ENCODE measurements at places on chromosomes 3 and 15. TPM values are rescaled to one million over a fixed set of nuclear protein-coding genes. Genes with fewer than 3 reads are reported as not detected.

RASL12 gene
- not detected for total RNA-seq

PLCL2 gene
- 39.8 TPM for total RNA-seq

AMOTL2 gene
- not detected for total RNA-seq

GRCh38 chr3:64863226-64864212, 175.7 kb upstream of the ADAMTS9 start:
- H3K4me1 ChIP-seq = no peaks in the 10 kb centered on the region
- no peaks in the 10 kb centered on the region for H3K27me3 ChIP-seq
- no peak overlapping the region for H3K27ac ChIP-seq
- no peak for DNase-seq
- no peaks in the 10 kb centered on the region for H3K36me3 ChIP-seq
- H3K4me3 ChIP-seq = no peak overlapping the region

- no peak overlapping the region for H3K27ac ChIP-seq
- no peak for DNase-seq
- H3K27me3 ChIP-seq = no peaks in the 10 kb centered on the region
- no peaks in the 10 kb centered on the region for H3K4me1 ChIP-seq
These were observed 27.2 kb upstream of the PIGZ start for GRCh38 chr3:196995646-196996355.

DNA sequence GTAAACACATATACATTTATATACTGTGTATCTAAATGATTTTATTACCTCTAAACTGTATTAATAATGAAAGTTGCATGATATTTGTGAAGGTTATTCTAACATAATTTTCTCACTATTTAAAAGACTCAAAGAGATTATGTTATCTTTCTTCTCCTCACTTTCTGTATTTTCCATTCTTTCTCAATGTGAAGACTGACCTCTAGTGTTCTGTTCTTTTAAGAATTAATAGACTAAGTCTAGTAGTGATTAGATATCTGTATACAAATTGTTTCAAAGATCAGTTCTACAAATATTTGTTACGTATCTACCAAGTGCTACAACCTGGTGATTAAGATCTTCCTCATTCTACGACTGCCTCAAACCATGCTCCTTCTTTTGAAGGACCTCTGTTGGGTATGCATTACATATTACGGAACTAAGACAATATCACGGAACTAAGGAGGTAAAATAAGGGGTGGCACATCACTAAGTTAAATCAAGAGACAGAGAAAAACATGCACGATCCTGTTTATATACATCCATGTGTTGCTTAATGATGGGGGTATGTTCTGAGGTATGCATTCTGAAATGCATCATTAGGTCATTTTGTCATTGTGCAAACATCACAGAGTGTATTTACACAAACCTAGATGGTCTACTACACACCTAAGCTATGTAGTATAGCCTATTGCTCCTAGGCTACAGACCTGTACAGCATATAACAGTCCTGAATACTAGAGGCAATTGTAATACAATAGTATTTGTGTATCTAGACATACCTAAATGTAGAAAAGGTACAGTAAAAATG, 161.5 kb upstream of the KBTBD8 start:
- H3K27ac ChIP-seq = no peak overlapping the region
- H3K27me3 ChIP-seq = peaks cover 2% of the 10 kb centered on the region
- no peak for DNase-seq
- no peaks in the 10 kb centered on the region for H3K4me1 ChIP-seq

DNA sequence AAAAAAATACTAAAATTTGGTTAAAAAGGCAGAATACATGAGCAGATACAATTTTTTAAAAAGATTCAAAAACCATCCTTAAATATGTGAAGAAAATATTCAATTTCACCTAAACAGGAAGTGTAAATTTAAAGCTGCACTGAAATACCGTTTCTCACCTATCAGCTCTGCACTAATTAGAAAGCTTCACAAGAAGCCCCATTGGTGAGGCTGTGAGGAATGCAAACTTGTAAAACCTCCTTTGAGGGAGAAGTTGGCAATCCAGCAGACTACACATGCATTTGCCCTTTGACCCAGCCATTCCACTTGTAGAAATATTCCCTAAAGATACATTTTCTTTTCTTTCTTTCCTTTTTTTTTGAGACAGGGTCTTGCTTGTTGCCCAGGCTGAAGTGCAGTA, 18.8 kb downstream of the BLM start:
- no peaks in the 10 kb centered on the region for H3K27me3 ChIP-seq
- no peak overlapping the region for H3K4me3 ChIP-seq
- peaks cover 40% of the 10 kb centered on the region for H3K4me1 ChIP-seq
- no peak overlapping the region for H3K27ac ChIP-seq
- peaks cover 76% of the 10 kb centered on the region for H3K36me3 ChIP-seq

GRCh38 chr3:124201786-124202185, 209.9 kb upstream of the ROPN1 start:
- H3K4me3 ChIP-seq = no peak overlapping the region
- H3K4me1 ChIP-seq = no peaks in the 10 kb centered on the region
- no peaks in the 10 kb centered on the region for H3K36me3 ChIP-seq
- no peak overlapping the region for H3K27ac ChIP-seq
- peaks cover 7% of the 10 kb centered on the region for H3K27me3 ChIP-seq
- no peak for DNase-seq

GRCh38 chr3:70951316-70951715, 632.2 kb downstream of the FOXP1 start:
- peaks cover 2% of the 10 kb centered on the region for H3K4me1 ChIP-seq
- H3K27me3 ChIP-seq = no peaks in the 10 kb centered on the region
- no peak for DNase-seq

- no peaks in the 10 kb centered on the region for H3K36me3 ChIP-seq
- no peak for DNase-seq
- H3K27ac ChIP-seq = no peak overlapping the region
These were observed 32.7 kb downstream of the RARB start for GRCh38 chr3:25460751-25461150.

DNA sequence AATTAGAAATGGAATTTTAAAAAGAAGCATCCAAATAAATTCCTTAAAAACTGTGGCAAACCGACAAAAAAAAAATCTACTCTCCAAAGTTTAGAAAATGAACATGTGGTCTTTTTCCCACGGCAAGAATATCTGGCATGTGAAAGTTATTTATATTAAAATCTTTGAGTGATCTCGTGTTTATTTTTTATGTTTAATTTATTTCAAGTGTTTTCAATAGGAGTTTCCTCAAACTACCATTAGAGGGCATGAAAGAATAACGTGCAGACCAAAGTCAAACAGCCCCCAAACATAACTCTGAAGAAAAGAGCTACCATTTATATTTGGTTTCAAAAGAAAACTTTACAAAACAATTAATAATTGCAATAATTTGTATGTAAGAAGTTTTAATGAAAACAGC, 286.4 kb downstream of the ZIC4 start:
- H3K27ac ChIP-seq = no peak overlapping the region
- no peak for DNase-seq
- no peaks in the 10 kb centered on the region for H3K4me1 ChIP-seq
- no peaks in the 10 kb centered on the region for H3K36me3 ChIP-seq

- no peaks in the 10 kb centered on the region for H3K27me3 ChIP-seq
- no peak overlapping the region for H3K27ac ChIP-seq
- H3K36me3 ChIP-seq = peaks cover 40% of the 10 kb centered on the region
- H3K4me3 ChIP-seq = no peak overlapping the region
- no peaks in the 10 kb centered on the region for H3K4me1 ChIP-seq
These were observed 136.9 kb downstream of the PDE8A start for GRCh38 chr15:85118581-85118980.

DNA sequence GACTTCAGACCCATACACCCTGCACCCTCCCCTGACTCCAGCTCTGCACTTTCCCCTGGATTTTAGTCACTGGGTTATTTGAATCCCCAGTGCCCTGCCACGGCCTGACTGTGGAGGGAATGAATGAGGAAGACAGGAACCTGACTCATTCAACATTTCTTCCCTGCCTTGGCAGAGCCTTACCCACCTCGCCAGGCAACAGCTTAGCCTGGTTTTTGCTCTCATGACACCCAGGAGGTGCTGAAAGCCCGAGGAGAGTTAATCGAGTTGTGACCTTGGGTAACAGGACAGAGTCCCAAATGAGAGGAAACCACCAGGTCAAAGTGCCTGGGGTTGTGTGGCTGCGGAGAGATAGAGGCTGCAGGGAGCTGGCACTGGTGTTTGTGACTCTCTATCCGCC, 128.3 kb downstream of the SMAD6 start:
- no peak overlapping the region for H3K4me3 ChIP-seq
- no peak overlapping the region for H3K27ac ChIP-seq
- no peaks in the 10 kb centered on the region for H3K27me3 ChIP-seq
- H3K4me1 ChIP-seq = no peaks in the 10 kb centered on the region
- no peak for DNase-seq

- H3K4me1 ChIP-seq = peaks cover 10% of the 10 kb centered on the region
- no peak for DNase-seq
- H3K4me3 ChIP-seq = no peak overlapping the region
- H3K27me3 ChIP-seq = no peaks in the 10 kb centered on the region
- H3K36me3 ChIP-seq = peaks cover 44% of the 10 kb centered on the region
These were observed 45.5 kb downstream of the HPS3 start for GRCh38 chr3:149174901-149175300.

DNA sequence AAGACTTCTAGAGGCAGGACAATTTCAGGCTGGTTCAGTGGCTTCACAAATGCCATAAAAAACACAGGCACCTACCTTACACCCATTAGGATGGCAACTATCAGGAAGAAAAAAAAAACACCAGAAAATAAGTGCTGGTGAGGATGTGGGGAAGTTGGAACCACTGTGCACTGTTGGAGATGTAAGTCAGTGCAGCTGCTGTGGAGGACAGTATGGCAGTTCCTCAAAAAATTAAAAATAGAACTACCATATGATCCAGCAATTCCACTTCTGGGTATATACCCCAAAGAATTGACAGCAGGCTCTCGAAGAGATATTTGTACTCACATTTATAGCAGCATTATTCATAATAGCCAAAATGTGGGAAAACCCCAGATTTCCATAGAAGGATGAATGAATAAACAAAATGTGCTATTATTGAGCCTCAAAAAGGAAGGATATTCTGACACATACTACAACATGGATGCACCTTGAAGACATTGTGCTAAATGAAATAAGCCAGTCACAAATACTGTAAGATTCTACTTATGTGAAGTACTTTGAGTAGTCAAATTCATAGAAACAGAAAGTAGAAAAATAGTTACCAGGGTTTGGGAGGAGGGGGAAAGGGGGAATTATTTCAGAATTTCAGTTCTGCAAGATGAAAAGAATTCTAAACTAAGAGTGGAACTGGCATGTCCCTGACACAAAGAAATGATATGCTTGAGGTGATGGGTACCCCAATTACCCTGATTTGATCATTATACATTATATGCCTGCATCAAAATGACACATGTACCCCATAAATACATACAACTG, 40.9 kb downstream of the NR1D2 start:
- no peaks in the 10 kb centered on the region for H3K36me3 ChIP-seq
- no peaks in the 10 kb centered on the region for H3K4me1 ChIP-seq
- H3K27me3 ChIP-seq = no peaks in the 10 kb centered on the region
- DNase-seq = no peak
- no peak overlapping the region for H3K27ac ChIP-seq
- no peak overlapping the region for H3K4me3 ChIP-seq

- DNase-seq = no peak
- H3K27ac ChIP-seq = no peak overlapping the region
- H3K27me3 ChIP-seq = no peaks in the 10 kb centered on the region
- no peaks in the 10 kb centered on the region for H3K36me3 ChIP-seq
- no peak overlapping the region for H3K4me3 ChIP-seq
These were observed 428.8 kb downstream of the PYDC2 start for GRCh38 chr3:191889756-191890155.

All from activated CD4-positive, alpha-beta memory T cell treated with anti-CD3 and anti-CD28 coated beads, Interleukin-2, amount 10 ng/mL, durations not matched to agents 7 days and 5 days (primary cell).